ENCODE measurements at places on chromosomes 4 and X. TPM values are rescaled to one million over a fixed set of nuclear protein-coding genes. Genes with fewer than 3 reads are reported as not detected.
A peak's percentile ranks its signal among the peaks of the same experiment; 100 is the strongest.

Gene CT45A8
- total RNA-seq = not detected

- DNase-seq = no peak
Observed at GRCh38 chr4:90001023-90001422, 106.4 kb downstream of the MMRN1 start.

Gene FGFR3
- total RNA-seq = 2.5 TPM

Gene FHIP1A
- 72.9 TPM for total RNA-seq

GRCh38 chr4:177607111-177607573 lies 164.9 kb upstream of the AGA start:
- DNase-seq = no peak

Gene F9
- total RNA-seq = not detected

- DNase-seq = no peak
Observed at GRCh38 chrX:153884136-153884535, 1.8 kb downstream of the L1CAM start.

- no peak for DNase-seq
Observed at GRCh38 chrX:8432396-8432795, 32.2 kb upstream of the VCX3B start.

Gene PPEF1
- total RNA-seq = not detected

GRCh38 chrX:120457766-120458180 lies 11.3 kb downstream of the LAMP2 start:
- peak; percentile 2 for DNase-seq

GRCh38 chr4:154414796-154415195 lies 76.8 kb downstream of the DCHS2 start:
- DNase-seq = no peak

DNA sequence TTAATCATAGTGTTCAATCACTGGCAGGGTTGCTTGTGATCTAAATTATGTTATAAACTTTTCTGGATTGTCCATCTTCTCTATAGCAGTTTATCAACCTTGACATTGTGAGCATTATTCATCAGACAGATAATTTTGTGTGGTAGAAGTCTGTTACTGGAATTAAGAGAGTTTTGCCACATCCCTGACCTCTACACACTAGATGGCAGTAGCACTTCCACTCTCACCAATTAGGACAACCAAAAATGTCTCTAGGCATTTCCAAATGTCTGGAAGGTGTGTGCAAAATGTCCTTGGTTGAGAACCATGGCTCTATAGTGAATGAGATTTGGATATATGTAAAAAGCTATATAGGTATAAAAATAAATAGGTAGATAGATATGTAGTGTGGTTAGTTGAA lies 324.1 kb upstream of the FAM47C start:
- no peak for DNase-seq

- DNase-seq = no peak
Observed at GRCh38 chr4:55993994-55994663, 45.4 kb downstream of the CEP135 start.

GRCh38 chr4:181761156-181761555 lies 482.0 kb upstream of the TENM3 start:
- DNase-seq = no peak

Gene RTL3
- not detected for total RNA-seq

DNA sequence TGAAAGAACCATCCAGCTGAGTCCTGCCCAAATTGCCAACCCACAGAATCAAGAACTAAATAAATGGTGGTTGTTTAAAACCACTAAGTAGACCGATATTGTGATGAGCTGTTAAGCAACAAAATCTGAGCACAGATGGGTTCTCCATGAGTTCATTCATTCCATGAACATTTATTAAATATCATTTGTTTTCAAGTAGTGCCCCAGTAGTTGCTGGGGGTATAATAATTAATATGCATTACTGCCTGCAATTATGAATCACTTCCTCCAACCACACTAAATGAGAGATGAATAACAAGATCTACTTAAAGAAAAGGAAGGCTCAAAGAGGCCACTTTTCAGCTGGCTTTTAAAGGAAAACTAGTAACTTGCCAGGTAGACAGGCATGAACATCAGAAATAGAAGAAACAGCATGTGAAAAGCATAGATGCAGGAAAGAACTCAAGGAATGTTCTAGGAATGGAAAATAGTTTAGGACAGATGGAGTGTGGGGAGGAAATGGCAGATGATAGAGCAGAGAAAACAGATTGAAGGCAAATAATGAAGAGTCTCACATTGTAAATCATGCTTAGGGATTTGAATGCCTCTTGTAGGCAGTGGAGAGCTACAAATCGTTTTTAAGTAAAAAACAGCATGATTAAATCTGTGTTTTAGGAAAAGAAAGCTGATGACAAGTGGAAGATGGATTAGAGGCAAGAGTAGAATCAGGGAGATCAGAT lies 641.7 kb upstream of the DIPK2B start:
- DNase-seq = no peak

DNA sequence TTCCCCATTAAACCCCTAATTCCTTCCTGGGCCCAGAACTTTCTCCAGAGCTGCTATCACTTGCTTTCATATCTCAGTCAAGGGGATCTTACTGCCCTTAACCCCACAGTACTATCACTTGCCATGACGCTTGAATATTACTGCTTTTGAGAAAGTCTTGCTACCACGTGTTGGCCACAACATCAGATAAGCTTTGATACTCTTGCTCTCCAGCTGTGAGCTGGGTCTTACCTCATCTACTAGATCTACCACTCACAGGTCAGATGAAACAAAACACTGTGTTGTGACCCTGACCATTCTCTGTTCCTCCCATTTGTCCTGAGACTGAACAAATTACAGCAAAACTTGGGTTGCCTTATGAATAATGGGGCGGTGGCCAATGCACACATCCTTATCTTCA lies 12.1 kb upstream of the TAPT1 start:
- no peak for DNase-seq

DNA sequence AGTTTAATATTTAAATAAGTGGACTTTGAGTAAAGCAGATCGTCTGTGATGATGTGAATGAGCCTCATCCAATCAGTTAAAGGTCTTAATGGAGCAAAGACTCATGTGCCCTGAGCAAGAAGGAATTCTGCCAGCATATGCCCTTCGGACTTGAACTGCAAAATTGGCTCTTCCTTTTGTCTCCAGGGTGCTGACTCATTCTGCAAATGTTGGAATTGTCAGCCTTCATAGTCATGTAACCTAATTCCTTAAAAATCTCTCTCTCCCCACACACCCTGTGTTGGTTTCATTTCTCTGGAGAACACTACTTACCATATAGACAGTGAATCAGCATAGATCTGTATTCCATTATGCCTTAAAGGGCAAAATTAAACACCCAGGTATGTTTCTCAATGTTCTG lies 609.8 kb upstream of the GALNTL6 start:
- DNase-seq = no peak

Gene ZGRF1
- 6.4 TPM for total RNA-seq

GRCh38 chr4:32290102-32290501 lies 1569.9 kb downstream of the PCDH7 start:
- no peak for DNase-seq

Gene PPP4R3C
- total RNA-seq = not detected

DNA sequence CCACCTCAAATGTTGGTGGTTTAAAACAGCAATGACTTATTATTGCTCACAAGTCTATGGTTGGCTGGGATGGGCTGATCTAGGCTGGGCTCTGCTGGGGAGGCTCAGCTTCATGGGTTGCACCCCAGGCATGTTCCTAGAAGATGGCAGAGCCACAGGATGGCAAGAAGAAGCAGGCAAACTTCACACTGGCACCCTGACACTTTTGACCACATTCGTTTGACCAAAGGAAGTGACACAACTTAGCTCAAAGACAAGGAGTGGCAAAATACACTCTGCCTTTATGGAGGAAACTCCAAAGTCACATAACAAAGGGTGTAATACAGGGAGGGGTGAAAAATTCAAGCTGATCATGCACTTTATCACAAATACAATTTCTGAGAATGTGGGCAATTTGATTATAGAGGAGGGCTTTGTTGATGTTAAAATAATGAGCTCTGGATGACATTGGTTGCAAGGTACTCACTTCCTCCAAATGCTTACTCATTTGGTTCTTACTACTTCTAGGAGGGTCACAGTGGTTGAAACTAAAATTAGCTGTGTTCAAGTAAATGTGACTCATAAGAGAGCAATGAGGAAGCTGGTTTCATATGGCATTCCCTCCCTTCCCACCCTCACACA lies 249.2 kb upstream of the RPS6KA3 start:
- DNase-seq = no peak

Gene IL2RG
- 2.1 TPM for total RNA-seq

DNA sequence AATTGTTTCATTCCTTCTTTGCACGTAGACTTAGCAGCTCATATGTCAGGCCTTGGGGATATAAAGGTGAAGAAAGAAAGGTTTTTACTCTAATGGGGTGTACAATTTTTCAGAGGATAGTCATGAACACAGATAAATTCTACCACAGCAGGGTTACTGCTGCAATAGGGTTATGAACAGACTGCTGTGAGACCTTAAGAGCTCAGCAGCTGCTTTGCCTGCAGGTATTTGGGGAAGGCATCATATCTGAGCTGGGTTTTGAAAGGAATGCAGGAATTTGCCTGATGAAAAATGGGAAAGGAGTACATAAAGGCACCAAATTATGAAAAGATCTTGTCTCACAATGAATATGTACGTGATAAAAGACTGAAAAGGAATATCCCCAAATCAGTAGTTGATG lies 128.9 kb downstream of the CEP135 start:
- no peak for DNase-seq

Gene ALB
- total RNA-seq = not detected

Gene NAP1L5
- total RNA-seq = 16.1 TPM

Gene DMRTC1
- total RNA-seq = 0.27 TPM
